Activated T-cell treated with anti-CD3 and anti-CD28 coated beads, Interleukin-2, amount 50 U/mL, for 24 hours (primary cell): ENCODE measurements at places on chromosomes 2 and 18.

GRCh38 chr18:3832025-3832638 is 382.2 kb downstream of the TGIF1 start:
- H3K4me1 ChIP-seq: no peaks in the 10 kb centered on the region
- H3K4me3 ChIP-seq: no peak overlapping the region
- H3K36me3 ChIP-seq: no peaks in the 10 kb centered on the region
- H3K27me3 ChIP-seq: peaks cover 3% of the 10 kb centered on the region
- no peak for DNase-seq
- H3K27ac ChIP-seq: no peak overlapping the region

DNA sequence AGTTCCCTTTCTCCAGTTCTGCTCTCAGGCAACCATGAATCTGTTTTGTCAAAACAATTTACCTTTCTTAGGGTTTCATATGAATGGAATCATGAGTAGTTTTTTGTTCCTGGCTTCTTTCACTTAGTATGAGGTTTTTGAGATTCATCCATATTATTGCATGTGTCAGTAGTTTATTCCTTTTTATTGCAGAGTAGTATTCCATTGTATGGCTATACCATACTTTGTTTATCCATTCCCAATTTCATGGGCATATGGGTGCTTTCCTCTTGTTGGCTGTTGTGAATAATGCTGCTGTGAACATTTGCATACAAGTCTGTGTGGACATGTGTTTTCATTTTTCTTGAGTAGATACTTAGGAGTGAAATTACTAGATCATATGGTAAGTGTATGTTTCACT is 46.0 kb downstream of the SANBR start:
- peaks cover 7% of the 10 kb centered on the region for H3K36me3 ChIP-seq
- no peaks in the 10 kb centered on the region for H3K4me1 ChIP-seq
- H3K27me3 ChIP-seq: no peaks in the 10 kb centered on the region
- H3K4me3 ChIP-seq: no peak overlapping the region

GRCh38 chr2:219131744-219132143 is 28.9 kb downstream of the NHEJ1 start:
- peaks cover 6% of the 10 kb centered on the region for H3K4me1 ChIP-seq
- peaks cover 11% of the 10 kb centered on the region for H3K36me3 ChIP-seq
- DNase-seq: no peak
- no peak overlapping the region for H3K27ac ChIP-seq
- H3K4me3 ChIP-seq: no peak overlapping the region

GRCh38 chr2:202306034-202306433 is 40.5 kb downstream of the NOP58 start:
- peaks cover 20% of the 10 kb centered on the region for H3K4me1 ChIP-seq
- no peak overlapping the region for H3K4me3 ChIP-seq
- H3K27me3 ChIP-seq: no peaks in the 10 kb centered on the region
- no peak for DNase-seq

GRCh38 chr2:105773568-105773967 is 28.9 kb downstream of the NCK2 start:
- peaks cover 78% of the 10 kb centered on the region for H3K36me3 ChIP-seq
- no peak overlapping the region for H3K4me3 ChIP-seq
- H3K27me3 ChIP-seq: no peaks in the 10 kb centered on the region
- H3K4me1 ChIP-seq: peaks cover 95% of the 10 kb centered on the region
- peak overlapping the region; percentile 93 for H3K27ac ChIP-seq

DNA sequence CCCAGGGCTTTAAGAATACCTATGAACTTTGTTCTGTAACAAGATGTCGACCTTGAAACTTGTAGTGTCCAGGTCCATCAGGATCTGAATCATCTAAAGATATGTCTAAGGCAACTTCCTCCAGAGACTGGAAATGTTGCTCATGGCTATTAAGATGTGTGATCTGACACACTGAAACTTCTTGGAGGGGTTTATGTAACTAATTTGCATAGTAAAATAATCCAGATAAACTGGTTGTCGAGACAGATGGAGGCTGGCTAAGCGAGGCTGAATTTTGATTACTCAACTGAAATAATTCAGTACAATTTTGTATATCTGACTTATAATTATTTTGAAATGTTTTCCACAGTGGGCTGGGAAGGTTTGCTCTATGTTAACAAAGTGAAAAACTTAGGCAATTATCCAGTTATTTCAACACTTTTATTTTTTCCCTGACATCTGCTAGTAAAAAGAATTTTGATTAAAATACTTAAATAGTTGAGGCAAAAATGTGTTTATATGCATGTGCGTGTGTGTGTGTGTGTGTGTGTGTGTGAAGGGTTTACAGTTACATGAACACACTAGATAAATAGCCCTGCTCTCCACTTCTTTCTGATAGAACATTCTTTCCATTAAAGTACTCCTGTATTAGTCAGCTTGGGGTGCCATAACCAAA is 11.4 kb upstream of the MAP3K20 start:
- no peak overlapping the region for H3K4me3 ChIP-seq
- no peak overlapping the region for H3K27ac ChIP-seq
- H3K27me3 ChIP-seq: peaks cover 46% of the 10 kb centered on the region
- H3K36me3 ChIP-seq: no peaks in the 10 kb centered on the region
- no peaks in the 10 kb centered on the region for H3K4me1 ChIP-seq

- peaks cover 30% of the 10 kb centered on the region for H3K27me3 ChIP-seq
- H3K4me3 ChIP-seq: no peak overlapping the region
- DNase-seq: no peak
These were observed 8.7 kb downstream of the CYP26B1 start for GRCh38 chr2:72138921-72139381.
